ENCODE measurements at places on chromosomes 3 and 15. TPM values are rescaled to one million over a fixed set of nuclear protein-coding genes. Genes with fewer than 3 reads are reported as not detected.

DNA sequence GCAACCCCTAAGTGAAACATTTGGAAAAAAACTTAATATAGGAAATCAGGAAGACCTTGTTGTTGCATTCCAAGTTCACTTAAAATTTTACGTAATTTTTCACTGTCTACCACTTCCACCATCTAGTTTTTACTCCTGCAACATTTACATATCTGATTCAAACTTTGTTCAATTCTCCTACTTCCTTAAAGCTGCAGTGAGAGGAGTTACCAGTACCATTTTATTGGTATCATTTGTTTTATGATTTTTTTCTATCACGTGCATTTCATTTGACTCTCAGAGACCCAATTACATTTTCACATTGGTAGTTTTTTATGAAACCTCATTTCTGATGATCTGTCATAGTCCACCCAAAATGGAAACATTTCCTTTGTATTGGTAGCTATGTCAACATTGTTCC is 284.9 kb upstream of the MDFIC2 start:
- no peak for DNase-seq

- DNase-seq = no peak
Observed at GRCh38 chr3:50388720-50389413, 29.5 kb upstream of the TMEM115 start.

DNA sequence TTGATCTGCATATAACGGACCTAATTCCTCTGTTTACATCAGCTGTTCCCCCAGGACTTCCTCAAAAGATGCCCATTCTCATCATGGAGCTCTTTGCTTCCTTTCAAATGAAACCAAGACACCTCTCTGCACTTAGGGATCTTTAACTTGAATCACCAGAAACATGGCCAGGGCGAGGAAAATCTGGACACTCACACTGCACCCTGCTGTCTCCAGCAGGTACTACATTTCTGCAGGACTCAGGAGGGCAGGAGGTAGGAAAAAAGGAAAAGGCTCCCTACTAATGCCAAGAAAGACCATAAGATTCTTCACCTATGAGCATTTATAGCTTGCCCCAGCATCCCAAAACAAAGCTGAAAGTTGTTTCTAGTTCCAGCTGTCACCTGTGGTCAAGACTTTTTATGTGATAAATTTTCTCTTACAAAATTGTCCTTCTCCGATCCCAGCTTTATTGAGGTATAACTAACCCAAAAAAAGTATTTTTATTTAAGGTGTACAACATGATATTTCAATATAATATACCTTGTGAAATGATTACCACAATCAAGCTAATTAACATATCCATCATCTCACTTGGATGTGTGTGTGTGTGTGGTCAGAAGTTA is 87.3 kb upstream of the C15orf61 start:
- no peak for DNase-seq

Gene STRIT1
- polyA plus RNA-seq = 1.8 TPM

Data from kidney (tissue), 22 donors.